Mucosa of gallbladder (tissue), 1 donor: ENCODE measurements at places on chromosomes 16 and 17.
A peak's percentile ranks its signal among the peaks of the same experiment; 100 is the strongest.

DNA sequence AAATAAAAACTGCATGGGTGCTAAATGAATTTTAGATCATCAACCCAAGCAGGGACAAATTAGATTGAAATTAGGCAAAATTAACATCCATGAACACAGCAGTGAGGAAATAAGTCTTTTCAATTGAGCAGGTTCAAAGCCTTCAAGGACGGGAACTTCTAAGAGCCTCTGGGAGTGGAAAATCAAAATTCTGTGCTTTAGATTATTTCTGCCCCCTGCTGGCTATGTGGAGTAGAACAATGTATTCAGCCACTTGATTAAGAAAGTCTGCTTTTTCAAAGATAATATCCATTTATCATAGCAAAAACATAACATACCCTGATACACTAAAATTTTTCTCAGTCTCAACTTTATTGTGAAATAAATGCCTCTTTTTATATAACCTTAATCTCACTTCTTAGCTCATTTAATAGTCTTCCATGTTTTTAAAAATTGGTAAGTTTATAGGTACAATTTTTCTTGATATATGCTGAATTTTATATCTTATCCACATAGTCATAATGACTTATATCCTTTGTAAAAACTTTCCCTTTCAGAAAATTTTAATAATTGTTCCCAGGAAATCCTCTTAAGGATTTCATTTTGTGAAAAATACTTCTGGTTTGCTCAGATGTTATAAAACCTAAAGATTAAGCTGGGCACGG is 28.1 kb upstream of the NOL11 start:
- DNase-seq: peak; percentile 73

GRCh38 chr16:88378401-88378800 is 4.4 kb upstream of the ZNF469 start:
- DNase-seq: no peak

DNA sequence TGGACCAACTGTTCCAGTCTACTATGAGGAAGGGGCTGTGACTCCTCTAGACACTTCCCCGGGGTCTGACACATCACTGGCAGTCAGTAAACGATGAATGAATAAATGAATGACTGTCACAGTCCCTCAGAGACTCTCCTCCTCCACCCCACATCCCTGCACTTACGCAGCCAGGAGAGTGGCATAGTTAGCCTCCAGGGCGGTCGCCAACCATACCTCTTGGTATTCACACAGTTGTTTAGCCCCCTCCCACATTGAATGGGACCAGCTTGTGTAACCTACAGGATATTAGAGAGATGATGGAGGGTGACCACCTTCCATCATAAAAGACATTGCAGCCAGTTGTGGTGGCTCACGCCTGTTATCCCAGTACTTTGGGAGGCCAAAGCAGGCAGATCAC is 25.7 kb downstream of the UBALD1 start:
- DNase-seq: no peak

DNA sequence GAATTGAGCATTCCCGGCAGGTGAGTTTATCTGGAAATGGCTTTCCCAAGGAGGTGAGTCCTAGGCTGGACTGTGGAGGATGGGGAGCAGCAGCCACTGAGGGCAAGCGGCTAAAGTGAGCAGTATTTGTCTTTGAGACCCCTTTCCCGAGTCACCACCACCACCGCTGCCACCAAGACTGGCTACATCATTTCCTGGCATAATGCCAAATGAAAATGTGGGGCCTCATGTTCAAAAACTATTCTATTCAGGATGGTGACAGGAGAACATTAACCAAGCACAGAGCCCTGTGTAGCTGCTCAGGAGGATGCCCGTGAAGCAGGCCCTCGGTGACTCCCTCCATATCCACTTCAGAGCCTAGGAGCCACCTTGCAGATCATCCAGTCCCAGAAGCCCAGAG is 46.0 kb downstream of the NOG start:
- no peak for DNase-seq

DNA sequence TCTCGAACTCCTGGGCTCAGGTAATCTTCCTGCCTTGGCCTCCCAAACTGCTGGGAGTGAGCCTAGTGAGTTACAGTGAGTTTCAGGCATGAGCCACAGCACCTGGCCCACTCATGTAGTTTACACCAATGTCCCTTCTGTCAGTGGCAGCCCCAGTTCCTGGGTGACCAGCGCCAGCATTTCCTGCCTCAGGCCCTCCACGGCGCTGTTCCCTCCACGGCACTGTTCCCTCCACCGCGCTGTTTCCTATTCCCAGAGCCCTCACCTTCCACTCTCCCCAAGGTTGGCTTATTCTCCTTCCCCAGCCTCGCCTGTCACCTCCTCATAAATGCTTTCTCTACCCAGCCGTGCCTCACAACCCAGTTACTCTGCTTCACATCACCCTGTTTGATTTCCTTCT is 32.6 kb downstream of the ITGAE start:
- DNase-seq: no peak
